ENCODE measurements at places on chromosomes 5 and 9. TPM values are rescaled to one million over a fixed set of nuclear protein-coding genes. Genes with fewer than 3 reads are reported as not detected.
A peak's percentile ranks its signal among the peaks of the same experiment; 100 is the strongest.

The FAXDC2 gene
- total RNA-seq = 4.2 TPM

DNA sequence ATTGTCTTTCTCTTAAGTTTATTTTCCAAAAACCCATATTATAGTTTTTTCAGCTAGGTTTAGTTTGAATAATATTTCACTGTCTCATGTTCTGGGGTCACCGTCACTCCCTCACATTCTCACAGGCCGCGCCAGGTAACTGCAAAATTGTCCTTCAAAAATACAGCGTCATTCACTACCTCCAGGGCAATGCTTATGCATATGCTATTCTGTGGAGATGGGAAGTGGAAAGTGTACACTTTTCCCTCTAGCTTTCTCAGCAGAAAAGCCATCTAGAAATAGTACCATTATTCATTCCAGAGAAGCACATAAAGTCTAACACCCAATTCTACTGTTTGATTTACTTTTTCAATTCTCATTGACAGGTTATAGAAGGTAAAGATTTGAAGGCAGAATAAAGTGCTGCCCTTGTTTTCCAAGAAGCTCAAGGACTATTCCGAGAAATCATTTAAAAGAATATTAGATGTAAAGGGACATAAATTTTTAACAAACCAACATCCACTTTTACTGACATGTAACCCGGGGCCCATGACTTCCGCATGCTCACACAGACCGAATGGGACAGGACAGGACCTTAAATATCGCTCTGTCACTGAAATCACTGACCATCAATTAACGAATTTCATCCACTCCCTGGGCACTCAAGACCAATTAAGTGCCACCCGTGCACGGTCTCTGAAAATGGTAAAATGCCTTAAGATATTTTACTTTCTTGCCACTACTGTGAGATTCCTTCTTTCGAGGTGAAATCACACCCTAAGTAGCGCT, 720 bp downstream of the NUDT12 start:
- no peak for DNase-seq

The MED22 gene
- 12.1 TPM for total RNA-seq

- DNase-seq = no peak
Measured at GRCh38 chr5:75243100-75243499, 6.4 kb upstream of the ANKRD31 start.

- DNase-seq = no peak
Measured at GRCh38 chr9:97640325-97640724, 6.7 kb downstream of the NCBP1 start.

DNA sequence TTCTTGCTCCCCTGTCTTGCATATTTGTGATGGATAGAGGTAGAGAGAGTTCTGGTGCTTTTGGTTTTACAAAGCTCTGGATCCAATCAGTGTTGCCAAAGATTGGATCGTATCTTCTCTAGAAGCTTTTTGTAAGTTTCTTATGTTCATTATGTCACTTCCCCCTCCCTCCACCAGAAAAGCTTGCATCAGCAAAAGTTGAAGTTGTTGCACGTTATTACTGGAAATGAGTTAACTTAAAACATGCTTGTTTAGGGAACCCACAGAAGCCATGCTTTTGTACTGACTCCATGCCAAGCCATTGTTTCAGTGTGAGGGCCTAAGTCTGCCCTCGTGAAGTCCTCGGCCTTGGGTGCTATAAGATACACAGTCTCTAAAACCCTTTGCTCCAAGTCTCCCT, 186.5 kb downstream of the ERCC6L2 start:
- DNase-seq = peak; percentile 18

GRCh38 chr9:126631254-126631653, 17.5 kb downstream of the LMX1B start:
- DNase-seq = no peak

DNA sequence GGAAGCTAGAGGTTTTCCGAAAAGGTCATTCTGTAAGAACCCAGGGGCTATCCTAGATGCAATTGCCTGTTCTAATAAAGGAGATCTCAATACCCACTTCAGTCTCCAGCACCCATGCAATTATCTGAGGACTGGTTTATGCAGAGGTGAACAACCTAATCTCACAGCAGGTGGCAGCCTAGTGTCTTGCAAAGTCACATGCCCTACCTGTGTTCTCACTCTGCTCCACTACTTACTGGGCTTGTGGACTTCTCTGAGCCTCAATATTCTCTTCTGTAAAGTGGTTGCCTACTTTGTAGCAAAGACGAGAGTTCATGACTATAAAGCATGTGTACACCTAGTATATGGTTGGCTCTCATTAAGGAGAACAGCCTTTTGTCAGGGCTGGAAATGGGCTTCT, 21.0 kb upstream of the ALDH1B1 start:
- DNase-seq = peak; percentile 25

DNA sequence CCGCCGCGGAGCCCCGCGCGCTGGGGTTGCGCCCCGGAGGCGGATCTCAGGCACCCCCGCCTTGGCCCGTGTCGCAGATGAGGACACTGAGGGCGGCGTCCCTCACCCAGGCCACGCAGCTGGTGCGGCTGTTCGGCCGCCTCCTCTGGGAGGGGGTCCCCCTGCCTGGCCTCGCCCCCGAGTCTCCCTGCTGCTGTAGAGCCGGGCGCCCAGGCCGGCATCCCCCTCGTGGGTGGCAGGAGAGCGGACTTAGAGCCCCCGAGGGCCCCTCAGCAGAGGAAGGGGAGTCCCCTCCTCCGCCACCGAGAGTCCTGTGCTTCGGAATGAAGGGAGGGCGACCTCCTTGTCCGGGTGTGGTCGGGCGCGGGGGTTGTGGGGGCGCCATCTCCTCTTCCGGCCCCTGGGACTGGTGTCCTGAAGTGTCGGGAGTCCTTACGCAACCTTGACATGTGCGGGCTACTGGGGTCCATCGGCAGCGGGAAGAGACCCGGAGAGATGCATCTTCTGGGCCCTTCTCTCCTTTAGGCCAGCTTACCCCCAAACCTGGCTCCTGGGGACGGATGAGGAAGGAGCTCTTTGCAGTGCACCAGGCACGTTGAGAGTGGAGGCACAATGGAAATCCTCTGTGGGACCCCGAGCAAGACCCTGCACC, 11.7 kb upstream of the EXOSC2 start:
- no peak for DNase-seq

DNA sequence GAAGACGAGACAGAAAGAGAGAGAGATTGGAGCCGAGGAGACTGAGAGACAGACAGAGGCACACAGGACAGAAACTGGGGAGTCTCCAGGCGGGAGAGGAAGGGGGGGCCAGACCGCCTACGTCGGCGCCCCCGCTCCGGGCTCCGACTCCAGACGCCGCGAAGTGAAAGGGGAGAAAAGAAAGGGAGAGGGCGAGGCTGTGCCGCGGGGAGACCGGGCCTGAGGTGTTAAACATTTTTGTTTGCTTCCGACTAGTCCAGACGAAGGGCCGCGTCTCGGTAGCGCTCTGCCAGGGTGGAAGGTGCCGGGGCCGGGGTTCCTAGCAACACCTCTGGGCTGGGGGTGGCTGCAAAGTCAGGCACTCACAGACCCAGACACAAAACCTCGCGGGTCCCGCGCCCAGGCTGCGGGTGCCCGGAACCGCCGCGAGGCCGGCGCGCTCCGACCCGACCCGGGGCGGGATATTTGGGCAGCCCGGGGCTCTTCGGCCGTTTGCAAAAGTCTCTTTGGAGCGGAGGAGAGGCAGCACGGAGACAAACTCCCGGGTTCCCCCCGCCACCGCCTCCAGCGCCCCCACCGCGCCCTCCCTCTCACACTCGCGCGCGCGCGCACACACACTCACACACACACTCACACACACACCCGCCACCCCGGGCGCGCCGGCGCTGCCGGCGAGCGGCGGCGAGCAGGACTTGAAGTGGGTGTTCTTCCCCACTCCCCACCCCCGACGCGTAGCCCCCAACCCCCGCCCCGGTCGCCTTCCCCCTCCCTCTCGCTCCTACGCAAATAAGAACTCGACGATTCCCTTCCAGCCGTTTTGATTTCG, 626 bp upstream of the FST start:
- peak; percentile 57 for DNase-seq

GRCh38 chr9:90843525-90843924, 41.9 kb downstream of the SYK start:
- no peak for DNase-seq

- DNase-seq = no peak
Measured at GRCh38 chr5:150553911-150554310, 46.0 kb downstream of the NDST1 start.

The NR2F1-AS1 gene
- total RNA-seq = 30.3 TPM

GRCh38 chr9:14563902-14564624, 129.2 kb downstream of the ZDHHC21 start:
- DNase-seq = no peak

DNA sequence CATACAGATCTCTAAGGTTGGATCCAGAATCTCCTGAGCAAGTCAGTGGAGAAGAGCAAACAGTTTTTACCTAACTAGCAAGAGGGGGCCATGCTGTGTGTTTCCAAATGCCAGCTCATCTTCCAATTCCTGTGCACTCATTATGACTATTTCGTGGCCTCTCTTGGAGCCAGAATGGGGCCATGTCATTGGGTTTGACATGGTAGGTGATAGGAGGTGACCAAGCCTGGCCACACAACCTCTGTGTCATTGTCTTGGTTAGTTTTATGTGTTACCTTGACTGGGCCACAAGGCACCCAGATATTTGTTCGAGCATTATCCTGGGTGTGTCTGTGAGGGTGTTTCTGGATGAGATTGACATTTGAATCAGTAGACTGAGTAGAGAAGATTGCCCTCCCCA, 206.2 kb downstream of the HSPA4 start:
- DNase-seq = no peak

DNA sequence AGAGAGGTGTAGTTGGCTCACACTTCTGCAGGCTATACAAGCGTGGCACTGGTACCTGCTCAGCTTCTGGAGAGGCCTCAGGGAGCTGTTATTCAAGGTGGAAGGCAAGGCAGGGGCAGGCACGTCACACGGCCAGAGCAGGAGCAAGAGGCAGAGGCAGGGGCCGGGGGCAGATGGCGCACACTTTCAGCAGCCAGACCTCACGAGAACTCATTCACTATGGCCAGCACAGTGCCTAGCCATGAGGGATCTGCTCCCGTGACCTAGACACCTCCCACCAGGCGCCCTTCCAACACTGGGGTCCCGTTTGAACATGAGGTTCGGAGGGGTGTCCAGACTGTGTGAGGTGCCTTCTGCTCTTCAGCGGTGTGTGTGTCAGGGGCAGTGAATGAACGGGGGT, 71.0 kb upstream of the FCN1 start:
- DNase-seq = no peak

DNA sequence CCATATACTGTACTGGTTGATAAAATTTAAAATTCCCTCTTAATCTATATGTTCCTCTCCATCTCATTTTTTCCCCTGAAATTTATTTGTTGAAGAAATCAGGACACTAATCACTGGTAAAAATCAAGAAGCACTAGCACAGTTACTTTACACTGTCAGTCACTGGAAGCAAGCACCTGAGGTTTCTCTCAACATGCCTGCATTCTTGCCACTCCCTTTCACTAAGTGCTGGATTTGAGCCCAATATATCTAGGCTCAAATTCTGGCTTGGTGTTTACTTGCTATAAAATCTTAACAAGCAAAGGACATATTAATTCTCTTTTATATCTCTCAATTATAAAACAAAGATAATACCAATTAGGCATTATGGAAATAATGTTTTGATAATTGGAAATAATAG, 58.6 kb downstream of the DIAPH1 start:
- peak; percentile 20 for DNase-seq

The LCP2 gene
- not detected for total RNA-seq

GRCh38 chr9:119861842-119862241, 492.6 kb upstream of the BRINP1 start:
- no peak for DNase-seq

DNA sequence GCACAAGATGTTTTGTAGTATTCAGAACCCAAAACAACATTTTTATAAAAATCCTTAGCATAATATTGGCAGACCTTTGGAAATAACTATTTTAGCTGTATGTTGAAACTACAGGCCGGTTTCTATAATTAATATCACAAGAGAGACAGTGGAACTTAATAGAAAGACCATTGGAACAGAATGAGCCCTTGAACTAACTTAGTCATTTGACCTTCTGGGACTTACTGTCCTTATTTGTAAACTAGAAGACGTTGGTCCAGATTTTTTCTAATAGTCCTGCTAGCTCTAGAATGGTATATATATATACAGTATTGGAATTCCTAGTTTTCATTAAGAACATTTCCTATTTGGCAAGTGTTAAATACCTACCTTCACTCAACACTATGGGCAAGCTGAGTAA, 69.5 kb upstream of the ALDH1A1 start:
- DNase-seq = no peak

DNA sequence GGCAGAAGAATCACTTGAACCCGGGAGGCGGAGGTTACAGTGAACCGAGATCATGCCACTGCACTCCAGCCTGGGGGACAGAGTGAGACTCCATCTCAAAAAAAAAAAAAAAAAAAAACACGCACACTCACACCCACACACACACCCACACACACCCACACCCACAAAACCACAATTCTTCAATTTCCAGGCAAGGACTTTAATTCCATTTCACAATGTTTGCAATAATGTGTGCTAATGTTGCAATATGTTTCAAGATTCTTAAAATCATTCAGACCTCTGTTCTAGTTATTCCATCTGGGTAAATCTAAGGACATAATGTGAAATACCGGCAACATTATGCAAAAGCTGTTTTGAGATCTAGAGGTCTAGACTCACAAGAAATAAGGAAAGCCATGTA, 28.3 kb downstream of the CCDC69 start:
- DNase-seq = peak; percentile 83

The MACIR gene
- total RNA-seq = 31.5 TPM

GRCh38 chr9:78573205-78573604, 276.3 kb downstream of the PSAT1 start:
- no peak for DNase-seq

DNA sequence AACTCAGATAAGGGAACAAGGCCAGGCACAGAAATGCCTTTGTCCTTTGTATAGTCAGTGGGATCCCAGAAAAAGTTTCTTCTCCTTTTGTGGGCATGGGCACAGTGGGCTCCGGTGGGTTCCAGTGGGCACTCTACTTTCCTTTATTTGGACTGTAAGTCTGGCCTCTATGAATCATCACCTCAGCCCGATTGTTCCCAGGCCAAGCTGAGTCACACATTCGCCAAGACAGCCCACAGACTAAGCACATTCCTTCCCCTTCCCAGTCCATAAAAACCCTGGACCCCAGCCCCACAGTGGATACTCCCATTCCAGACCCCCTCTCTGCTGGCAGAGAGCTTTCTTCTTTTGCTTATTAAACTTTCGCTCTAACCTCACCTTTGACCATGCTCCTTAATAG, 165.0 kb downstream of the FBXL17 start:
- DNase-seq = peak; percentile 47

The PRRT1B gene
- total RNA-seq = not detected

- DNase-seq = no peak
Measured at GRCh38 chr5:140262839-140263238, 40.1 kb downstream of the PFDN1 start.

The OMD gene
- total RNA-seq = not detected

DNA sequence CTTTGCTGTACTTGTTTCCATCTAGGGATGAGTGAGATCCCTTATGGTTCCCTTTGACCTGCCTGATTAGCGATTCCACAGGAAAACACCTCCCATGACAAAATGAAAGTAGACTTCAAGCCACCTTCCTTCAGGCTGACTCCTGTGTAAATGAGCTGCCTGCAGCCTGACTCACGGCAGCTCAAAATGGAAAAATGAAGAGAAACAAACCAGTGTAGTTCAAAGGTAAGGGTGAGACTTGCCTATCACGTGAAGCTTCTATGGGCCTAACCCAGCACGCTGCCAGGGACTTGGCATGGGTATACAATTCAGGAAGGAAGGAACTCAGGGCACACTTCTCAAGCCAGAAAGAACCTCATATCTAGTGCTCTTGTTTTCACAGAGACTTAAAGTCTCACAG, 110.1 kb upstream of the LRRTM2 start:
- DNase-seq = no peak

The GGTA1 gene
- total RNA-seq = not detected

The HOMER1 gene
- 12.6 TPM for total RNA-seq

The HK3 gene
- not detected for total RNA-seq

Data from fibroblast of villous mesenchyme (primary cell).